ENCODE measurements at places on chromosomes 11 and 22.

GRCh38 chr11:122709039-122709760 lies 53.7 kb downstream of the UBASH3B start:
- no peak for DNase-seq

- DNase-seq, result no peak
Measured at GRCh38 chr11:57639321-57640067, 10.2 kb downstream of the YPEL4 start.

DNA sequence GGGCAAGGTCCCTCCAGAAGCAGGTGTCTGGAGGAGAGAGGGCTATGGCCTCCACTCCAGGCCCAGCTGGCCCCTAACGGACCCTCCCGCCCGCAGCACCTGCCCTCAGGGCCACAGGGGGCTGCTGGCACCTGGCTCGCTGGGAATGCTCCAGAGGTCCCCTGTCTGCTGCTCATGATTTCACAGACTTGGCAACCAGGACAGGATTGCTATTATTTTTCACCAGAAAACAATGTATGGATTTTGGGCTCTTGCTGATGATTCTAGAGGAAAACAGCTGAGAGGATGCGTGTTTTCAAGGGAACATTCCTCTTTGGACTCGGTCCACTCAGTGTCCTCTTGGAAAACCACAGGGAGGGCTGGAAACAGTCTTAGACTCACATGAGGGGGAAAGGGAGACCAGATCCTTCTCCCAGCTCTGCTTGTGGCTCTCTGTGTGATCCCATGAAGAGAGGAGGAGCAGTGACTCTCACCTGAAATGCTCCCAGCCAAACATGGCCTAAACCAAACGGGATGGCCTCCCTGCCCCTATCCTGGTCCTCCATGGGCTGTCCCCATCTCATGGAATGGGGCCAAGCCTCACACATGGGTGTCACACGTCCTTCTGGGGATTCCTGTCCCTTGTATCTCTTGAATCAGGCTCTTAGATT lies 15.8 kb downstream of the MYEOV start:
- DNase-seq, result no peak

DNA sequence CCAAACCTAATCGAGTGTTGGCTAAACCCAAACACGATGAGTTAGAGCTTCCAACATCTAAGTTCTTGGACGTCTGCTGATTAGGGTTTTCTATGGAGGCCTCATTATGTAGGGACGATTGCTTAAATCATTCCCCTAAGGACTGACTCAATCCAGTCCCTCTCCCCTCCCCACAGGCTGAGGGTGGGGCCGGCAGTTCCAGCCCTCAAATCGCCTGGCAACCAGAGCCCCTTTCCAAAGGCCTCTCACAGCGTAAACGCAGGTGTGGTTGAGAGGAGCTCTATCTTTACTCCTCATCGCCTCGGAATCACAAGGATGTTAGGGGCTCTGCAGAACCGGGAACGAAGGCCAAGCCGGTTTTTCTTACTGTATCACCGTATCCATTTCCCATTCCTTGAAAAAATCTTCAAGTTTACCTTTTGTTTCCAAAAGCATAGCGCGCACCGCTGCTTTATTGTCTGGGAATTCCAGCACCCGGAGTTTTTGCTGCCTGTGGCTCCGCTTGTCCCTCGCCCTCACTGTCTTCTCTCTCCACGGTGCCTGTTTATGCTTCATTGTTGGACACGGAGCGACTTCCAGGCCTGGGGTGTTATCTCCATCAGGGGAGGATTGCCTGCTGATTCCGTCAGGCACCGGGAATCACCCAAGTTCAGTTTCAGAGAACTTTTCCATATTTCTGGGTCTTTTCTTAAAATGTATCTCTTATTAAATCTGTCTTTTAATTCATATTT lies 13.8 kb upstream of the IFITM3 start:
- DNase-seq, result no peak

DNA sequence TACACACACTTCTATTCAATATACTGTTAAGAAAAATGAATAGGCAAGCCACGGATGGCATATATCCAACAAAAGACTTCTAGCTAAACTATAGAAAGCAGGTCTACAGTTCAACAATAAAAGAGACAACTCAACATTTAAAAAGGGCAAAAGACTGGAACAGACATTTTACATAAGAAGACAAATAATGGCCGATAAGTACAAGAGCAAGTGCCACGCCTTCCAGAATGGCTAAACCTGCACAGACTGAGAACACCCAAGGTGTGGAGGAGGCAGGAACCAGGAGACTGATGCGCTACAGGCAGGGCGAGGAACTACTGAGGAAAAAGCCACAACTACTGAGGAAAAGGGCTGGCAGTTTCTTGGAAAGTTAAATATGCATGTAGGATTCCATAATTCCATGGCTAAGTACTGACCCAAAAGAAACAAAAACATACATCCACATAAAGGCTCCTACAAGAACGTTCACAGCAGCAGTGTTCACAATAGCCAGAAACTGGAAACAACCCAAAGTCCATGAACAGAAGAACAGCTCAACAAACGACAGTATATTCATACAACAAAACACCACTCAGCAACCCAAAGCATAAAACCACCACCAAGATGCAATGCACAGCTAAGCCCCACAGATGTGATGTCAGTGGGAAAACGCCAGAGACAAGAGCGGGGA lies 9.6 kb upstream of the MOB2 start:
- DNase-seq, result no peak

- DNase-seq, result no peak
Measured at GRCh38 chr11:119752946-119753345, 23.9 kb upstream of the NECTIN1 start.

DNA sequence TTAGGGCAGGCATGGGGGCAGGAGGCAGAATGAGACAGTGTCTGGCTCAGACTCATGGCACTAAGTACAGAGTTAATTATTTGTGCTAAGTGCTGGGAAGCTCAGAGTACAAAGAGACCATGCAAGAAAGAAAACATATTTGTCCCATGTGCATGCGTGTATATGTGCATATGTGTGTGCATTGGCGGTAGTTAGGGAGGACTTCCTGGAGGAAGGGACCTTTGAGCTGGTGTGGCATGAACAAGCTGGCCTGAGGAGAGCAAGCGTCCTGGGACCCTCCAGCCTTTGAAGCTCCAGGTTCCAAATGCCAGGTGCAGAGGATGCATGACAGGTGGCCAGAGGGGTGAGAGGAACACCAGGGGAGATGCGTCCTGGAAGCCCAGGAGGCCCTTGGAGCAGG lies 6.1 kb downstream of the FBLN1 start:
- DNase-seq, result no peak

- no peak for DNase-seq
Measured at GRCh38 chr11:133697603-133698180, 147.6 kb downstream of the SPATA19 start.

DNA sequence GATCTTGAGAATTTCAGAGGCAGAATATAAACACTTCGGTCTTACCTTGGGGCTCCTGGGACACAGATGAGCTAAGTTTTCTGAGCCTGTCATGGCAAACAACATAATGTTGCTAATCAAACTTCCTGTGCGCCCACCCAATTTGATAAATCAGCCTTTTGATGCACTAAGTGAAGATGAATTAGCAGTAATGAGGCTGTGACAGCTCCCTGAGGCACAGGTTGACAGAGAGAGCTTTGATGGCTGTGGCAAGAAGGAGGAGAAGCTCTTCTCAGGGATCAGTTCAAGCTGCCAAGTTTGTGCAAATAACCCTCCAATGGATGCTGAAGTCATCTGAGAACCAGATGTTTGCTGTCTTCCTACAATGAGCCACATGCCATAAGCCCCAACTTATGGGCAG lies 34.4 kb downstream of the DRD2 start:
- no peak for DNase-seq

- no peak for DNase-seq
Measured at GRCh38 chr11:104812103-104812788, 86.0 kb downstream of the CASP12 start.

Measured in stimulated activated CD4-positive, alpha-beta T cell treated with anti-CD3 and anti-CD28 coated beads, Interleukin-4, amount 100 ng/mL, for 4 hours (primary cell).